ENCODE measurements at places on chromosomes 4 and X.

DNA sequence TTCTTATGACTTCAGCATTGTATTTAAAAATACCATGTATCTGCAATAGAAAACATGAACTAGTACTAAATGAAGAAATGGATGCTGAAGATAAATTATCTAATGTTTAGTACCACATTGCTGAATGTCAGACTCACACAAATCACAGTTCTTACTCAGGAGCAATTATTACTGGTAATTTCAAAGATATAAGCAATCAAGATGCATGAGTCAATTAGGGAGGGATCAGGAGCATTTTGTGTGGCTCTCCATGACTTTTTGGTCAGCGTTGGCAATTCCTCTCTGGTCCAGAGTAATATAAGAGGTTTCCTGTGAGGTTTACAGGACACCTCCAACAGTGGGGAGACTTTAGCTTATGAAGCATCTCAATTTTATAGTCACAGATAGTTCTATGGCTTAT, 167.0 kb upstream of the PCDH7 start:
- DNase-seq = no peak

DNA sequence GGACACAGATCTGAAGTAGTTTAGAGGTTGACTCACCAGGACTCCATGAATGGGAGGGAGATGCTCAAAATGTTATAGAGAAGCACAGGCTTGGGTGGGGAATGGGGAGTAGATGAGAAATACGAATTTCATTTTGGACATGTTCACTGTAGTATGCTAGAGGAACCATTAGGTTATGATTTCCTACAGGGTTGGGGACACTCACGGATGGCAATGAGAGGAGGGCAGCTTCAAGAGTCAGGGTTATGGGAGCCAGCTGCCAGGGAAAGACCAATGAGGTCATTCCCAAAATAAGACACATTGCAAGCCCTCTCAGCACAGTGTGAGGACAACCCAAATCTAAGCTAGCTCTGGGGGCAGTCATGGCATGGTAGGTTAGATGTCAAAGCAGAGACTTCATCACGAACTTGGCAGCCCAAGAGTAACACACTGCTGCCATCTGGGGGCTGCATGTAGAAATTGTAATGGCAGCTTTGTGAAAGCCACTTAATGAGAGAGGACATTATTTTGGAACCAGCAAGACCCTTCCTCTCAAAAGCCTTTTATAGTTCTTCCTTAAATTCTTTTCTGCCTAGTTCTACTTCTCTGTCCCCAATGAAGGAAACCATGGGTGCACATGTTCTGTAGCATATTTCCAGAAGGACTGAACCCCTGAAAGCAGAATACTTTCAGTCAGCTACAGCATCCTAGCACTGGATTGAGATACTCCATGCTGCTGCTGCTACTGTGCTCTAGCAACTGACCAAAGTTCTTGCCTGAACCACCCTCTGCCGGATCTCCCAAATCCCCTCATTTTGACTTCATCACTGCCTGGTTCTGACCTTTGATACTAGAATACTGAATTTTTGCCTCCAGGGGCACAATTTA, 16.2 kb upstream of the ZCCHC12 start:
- DNase-seq = peak; percentile 36

GRCh38 chr4:25821267-25821666, 41.5 kb downstream of the SEL1L3 start:
- no peak for DNase-seq

GRCh38 chr4:20614816-20615215, 85.4 kb upstream of the PACRGL start:
- no peak for DNase-seq

DNA sequence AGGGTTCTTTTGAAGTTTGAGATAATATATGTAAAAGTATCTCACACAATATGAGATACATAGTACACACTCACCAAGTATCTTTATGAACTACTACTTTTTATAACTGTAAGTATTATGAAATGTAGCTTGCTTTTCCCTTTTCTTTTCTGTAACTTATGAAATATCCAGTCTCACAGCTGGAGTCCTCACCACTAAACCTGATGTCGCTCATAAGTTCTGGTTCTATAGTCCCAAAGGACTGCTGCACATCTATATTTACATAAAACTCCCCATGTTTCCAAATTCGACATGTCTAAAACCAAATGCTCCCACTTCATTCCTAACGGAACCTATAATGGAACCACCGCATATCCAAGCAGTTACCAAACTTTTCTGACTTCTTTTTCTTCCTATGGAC, 186.5 kb upstream of the SLC7A11 start:
- DNase-seq = no peak

- DNase-seq = no peak
Measured at GRCh38 chr4:138399081-138399480, 156.9 kb upstream of the SLC7A11 start.

GRCh38 chrX:50067435-50068284, 133.1 kb downstream of the AKAP4 start:
- peak; percentile 39 for DNase-seq

- DNase-seq = no peak
Measured at GRCh38 chrX:23493941-23494374, 159.3 kb downstream of the PTCHD1 start.

GRCh38 chr4:62449538-62449937, 1249.4 kb downstream of the ADGRL3 start:
- no peak for DNase-seq

- no peak for DNase-seq
Measured at GRCh38 chrX:140467211-140467610, 37.7 kb downstream of the SOX3 start.

- no peak for DNase-seq
Measured at GRCh38 chr4:88018466-88018865, 11.0 kb downstream of the PKD2 start.

DNA sequence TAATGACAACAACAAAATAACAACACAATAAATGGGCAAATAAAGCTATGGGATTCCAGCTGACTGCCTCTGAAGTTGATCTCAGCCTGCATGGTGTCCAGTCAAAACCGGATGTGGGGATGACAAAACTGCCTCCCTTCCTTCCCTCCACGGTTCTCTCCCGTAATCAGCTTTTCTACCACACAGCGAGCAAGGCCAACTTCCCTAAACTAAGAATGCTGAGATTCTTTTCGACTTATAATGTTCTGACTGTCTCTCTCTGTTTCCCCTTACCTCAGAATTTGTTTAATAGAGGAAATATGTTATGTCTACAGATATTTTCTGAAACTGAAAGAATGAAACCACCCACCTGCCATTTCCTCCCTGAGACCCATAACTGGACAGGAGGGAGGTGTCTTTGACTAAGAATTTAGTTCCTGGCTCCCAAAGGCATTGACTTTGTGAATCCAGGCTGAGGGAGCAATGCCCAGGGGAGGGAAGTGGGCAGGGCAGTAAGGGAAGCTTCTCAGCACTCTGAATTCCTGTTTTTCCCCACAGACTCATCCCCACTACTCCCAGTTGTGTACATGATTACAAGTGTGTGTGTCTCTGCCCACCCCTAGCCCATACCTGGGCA, 1.0 kb upstream of the TLR1 start:
- DNase-seq = no peak

GRCh38 chr4:129179276-129179675, 83.3 kb downstream of the C4orf33 start:
- no peak for DNase-seq

GRCh38 chr4:181656748-181657147, 586.5 kb upstream of the TENM3 start:
- no peak for DNase-seq

- no peak for DNase-seq
Measured at GRCh38 chr4:163582703-163583102, 88.2 kb downstream of the TMA16 start.

DNA sequence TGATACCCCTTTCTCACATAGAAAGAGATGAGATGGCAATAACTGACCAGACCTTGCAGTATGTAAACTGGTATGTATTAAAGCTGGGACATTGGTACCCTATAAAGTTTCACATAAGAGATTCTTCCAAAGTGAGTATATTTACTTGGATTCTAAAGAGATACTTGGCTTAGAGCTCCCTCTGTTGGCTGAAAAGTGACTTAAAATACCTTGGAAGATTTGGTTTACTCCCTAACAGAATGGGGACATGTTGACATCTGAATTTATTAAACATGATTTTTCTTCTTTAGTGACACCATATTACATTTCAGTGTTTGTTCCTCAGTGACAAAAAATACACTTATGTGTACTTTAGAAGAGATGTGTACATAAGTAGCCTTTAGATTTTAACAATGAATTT, 47.9 kb upstream of the RGN start:
- no peak for DNase-seq

DNA sequence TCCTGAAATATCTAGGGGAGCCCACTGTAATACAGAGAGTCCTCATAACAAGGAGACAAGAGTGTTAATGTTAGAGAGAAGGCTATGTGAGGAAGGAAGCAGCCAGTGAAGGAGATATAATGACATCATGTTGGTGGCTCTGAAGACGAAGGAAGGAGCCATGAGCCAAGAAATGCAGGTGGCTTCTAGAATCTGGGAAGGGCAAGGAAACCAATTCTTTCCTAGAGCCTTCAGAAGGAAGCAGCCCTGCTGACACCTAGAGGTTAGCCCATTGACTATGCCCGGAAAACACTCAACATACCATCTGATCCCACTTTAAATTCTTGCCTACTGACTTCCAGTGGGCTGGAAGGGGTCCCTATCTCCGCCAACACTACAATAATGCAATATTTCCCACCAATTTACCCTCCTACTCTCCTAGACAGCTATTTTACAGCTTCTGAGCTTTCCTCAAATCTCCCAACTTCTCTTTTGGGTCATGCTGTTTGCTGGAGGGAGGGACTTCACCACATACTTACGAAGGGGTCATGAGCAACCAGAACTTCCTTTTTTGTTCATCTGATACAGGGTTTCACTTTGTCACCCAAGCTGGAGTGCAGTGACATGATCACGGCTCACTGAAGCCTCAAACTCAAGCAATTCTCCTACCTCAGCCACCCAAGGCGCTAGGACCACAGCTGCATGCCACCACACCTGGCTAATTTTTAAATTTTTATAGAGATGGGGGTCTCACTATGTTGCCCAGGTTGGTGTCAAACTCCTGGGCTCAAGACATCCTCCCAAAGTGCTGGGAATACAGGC, 25.2 kb upstream of the G3BP2 start:
- no peak for DNase-seq

GRCh38 chrX:82775426-82775825, 732.7 kb upstream of the POU3F4 start:
- DNase-seq = no peak

- DNase-seq = no peak
Measured at GRCh38 chr4:7764466-7764865, 175.2 kb downstream of the AFAP1 start.

- no peak for DNase-seq
Measured at GRCh38 chrX:41409006-41409405, 38.1 kb upstream of the NYX start.

DNA sequence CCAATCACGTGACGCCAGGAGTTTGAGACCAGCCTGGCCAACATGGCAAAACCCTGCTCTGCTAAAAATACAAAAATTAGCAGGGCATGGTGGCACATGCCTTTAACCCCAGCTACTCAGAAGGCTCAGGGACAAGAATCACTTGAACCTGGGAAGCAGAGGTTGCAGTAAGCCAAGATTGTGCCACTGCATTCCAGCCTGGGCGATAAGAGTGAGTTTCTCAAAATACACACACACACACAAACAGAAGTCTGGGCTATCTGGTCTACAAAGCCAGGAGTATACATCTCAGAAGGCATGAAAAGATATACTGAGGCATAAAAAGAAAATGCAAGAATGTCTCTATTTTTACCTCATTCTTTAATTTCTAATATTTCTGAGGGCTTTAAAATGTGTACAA, 11.3 kb downstream of the YTHDC1 start:
- no peak for DNase-seq

- no peak for DNase-seq
Measured at GRCh38 chrX:9855561-9856283, 69.5 kb downstream of the SHROOM2 start.

DNA sequence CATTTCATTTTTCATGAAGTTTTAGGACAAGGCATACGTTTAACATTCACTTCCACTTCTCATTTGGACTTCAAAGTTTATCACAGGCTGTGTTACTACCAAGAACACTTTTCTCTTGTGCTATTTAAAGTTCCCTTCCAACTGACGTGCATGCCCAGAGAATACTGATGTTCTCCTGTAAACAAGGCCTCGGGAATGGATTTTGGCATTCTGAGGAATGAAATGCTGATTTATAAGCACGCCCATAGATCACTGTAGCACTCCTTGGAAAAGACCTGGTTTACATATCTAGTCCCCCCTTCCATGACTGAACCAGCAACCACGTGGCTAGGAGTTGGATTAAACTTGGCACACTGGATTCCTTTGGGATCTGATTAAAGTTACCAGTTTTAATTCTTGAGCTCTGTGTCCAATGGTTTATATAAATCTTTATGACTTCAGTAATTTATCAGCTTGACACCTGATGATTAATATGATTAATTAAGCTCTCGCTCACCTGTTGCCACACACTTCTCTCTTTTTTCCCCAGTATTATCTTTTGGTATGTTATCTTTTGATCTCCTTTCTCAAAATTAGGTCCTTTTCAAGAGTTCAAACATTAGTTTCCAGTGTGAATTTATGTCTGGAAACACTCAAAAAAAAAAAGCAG, 122.4 kb upstream of the HAND2 start:
- DNase-seq = no peak

GRCh38 chr4:8557151-8558076, 22.8 kb upstream of the GPR78 start:
- no peak for DNase-seq

DNA sequence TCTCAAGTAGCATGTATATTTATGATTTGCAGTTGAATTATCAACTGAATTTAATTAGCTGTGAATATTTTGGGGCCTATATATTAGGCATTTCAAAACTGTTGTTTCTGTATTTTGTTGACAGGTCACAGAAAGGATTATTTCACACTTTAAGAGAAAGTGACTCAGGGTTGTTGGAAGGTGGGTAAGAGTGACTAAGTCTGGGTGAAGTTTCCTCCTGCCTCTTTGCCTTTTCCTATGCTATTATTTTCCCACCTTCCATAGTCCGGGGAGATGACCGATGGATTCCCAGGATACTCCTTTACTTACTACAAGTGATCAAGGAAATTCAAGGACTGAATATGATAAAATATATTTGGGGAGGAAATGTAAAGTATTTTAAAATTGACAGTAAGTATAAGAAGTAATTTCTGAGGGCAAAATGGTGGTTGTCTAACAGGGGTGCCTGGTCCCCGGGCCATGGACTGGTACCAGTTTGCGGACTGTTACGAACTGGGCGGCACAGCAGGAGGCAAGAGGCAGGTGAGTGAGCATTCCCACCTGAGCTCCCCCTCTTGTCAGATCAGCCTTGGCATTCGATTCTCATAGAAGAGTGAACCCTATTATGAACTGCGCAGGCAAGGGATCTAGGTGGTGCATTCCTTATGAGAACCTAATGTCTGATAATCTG, 175.5 kb upstream of the GPRIN3 start:
- no peak for DNase-seq

DNA sequence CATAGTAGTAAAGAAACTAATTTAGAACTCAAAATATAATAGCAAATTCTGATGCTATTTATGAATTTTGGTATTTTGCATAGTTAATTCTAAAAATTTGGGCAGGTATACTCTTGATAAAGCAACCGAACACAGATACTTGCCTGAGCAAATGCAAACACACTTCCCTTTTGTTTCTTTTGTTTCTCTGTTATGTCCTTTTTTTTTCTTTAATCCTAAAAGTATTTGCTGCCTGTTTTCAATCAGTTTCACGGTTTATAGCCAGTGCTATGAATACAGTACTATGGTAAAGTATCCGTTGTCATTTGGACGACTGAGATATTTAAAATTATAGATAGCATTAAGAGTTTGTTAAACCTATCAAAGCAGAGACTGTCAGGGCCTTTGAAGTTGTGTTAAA, 84.3 kb upstream of the HPRT1 start:
- no peak for DNase-seq

- DNase-seq = no peak
Measured at GRCh38 chr4:57550198-57550597, 440.0 kb upstream of the IGFBP7 start.
